ENCODE measurements at places on chromosomes 7 and 10. TPM values are rescaled to one million over a fixed set of nuclear protein-coding genes. Genes with fewer than 3 reads are reported as not detected.

The PNLIPRP3 gene
- 0.17 TPM for polyA plus RNA-seq

The SLC37A3 gene
- polyA plus RNA-seq = 27.5 TPM

The PLEKHS1 gene
- 0.10 TPM for polyA plus RNA-seq

The RARRES2 gene
- 60.4 TPM for polyA plus RNA-seq

The AKR1C3 gene
- polyA plus RNA-seq = 1.0 TPM

The SUN3 gene
- not detected for polyA plus RNA-seq

The OR9A2 gene
- polyA plus RNA-seq = not detected

The NKX2-3 gene
- polyA plus RNA-seq = 0.97 TPM

The OR9A4 gene
- polyA plus RNA-seq = not detected

The TMEM178B gene
- polyA plus RNA-seq = 0.57 TPM

The ADAMTS14 gene
- 24.6 TPM for polyA plus RNA-seq

The NET1 gene
- polyA plus RNA-seq = 93.3 TPM

The PLXNA4 gene
- polyA plus RNA-seq = 2.6 TPM

The GRID1 gene
- 3.0 TPM for polyA plus RNA-seq

The CFAP58 gene
- 0.28 TPM for polyA plus RNA-seq

The RSPH10B gene
- polyA plus RNA-seq = 0.36 TPM

The TYW1B gene
- 5.4 TPM for polyA plus RNA-seq

The PHYHIPL gene
- polyA plus RNA-seq = 2.1 TPM

The ZNF862 gene
- polyA plus RNA-seq = 10.9 TPM

The OGA gene
- polyA plus RNA-seq = 115 TPM

The VPS37D gene
- 3.1 TPM for polyA plus RNA-seq

The GLI3 gene
- polyA plus RNA-seq = 13.6 TPM

The POLR2J2 gene
- 6.7 TPM for polyA plus RNA-seq

The NFKB2 gene
- 18.7 TPM for polyA plus RNA-seq

The MMD2 gene
- not detected for polyA plus RNA-seq

The VSTM2A gene
- polyA plus RNA-seq = not detected

The HTRA1 gene
- polyA plus RNA-seq = 58.6 TPM

The CLDN3 gene
- polyA plus RNA-seq = 0.40 TPM

The ANKRD61 gene
- 1.7 TPM for polyA plus RNA-seq

The TMEM225B gene
- 0.94 TPM for polyA plus RNA-seq

The DHX32 gene
- 19.1 TPM for polyA plus RNA-seq

The ADRA2A gene
- 3.7 TPM for polyA plus RNA-seq

The MYH16 gene
- 0.08 TPM for polyA plus RNA-seq

The IL15RA gene
- polyA plus RNA-seq = 3.2 TPM

All from hindlimb muscle (tissue), 1 donor.